ENCODE measurements at places on chromosomes 6 and 20.

GRCh38 chr6:106732376-106732940 lies 103.1 kb downstream of the QRSL1 start:
- DNase-seq: no peak

DNA sequence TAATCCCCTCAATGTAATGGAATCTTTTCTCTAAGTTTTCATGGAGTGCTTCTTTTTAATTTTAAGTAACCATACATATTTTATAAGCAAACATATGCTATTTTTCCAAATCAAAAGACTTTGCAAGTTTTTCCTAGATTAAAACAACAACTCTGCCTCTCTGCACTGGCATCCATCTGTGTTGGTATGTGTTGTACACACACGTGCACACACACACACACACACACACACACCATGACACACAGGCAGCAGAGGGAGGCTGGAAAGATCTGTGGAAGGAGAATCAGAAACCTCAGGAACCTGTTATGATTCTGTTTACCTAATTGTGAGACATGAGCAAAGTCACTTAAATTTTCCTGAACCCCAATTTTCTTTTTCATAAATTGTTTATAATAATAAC lies 295.0 kb upstream of the PRDM1 start:
- no peak for DNase-seq

DNA sequence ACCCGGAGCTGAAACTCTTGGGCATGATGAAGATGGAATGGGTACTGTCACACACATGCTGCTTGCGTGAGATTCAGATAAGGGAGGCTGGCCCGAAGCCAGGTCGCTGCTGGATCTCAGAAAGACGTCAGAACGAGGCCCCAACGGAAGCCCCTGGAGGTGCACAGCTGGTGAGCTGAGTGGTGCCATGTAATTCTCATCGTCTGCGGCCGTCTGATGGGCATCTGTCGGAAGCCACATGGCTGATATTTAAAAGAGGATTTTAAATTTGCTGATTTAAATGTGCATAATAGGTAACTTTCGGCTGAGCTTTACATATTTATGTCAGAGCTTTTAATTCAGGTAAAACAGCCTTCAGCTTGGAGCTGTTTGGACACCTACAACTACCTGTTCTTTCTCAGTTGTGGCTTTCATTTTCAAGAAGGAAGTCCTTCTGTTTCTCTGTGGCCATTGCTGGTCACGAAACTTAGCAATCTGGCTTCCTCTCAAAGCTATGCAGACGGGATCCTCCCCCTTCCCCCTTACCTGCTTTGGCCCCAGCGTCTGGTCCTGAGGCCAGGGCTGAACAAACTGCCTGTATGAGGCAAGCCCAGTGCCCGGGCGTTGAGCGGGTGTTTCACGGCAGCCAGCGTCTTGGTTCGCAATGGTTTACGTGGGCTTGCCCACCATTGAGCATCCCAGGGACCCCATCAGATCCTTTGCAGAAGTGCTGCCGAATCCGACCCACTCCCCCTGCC lies 9.2 kb downstream of the SLCO4A1 start:
- no peak for DNase-seq

GRCh38 chr20:49987015-49987867 lies 4.5 kb downstream of the SNAI1 start:
- DNase-seq: no peak

GRCh38 chr6:45078432-45078831 lies 249.7 kb upstream of the RUNX2 start:
- DNase-seq: no peak

DNA sequence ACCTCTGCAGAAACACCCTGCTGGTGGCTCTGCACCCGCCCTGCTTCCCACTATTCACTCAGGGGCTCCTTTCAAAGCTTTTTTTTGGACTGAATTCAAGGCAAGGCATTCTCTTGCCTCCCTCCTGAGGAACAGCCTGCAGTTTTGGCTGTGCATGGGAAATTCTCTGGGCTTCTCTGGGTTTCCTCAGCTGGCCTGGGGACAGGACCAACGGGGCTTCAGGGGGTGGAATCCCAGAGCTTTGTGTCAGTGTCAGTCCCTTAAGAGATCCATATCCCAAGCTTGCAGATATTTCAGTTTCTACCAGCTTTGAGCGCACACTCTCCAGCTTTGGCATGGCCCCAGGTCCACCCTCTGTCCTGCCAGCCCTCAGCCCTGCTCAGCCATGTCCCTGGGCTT lies 2.0 kb downstream of the SCRT2 start:
- no peak for DNase-seq

- peak; percentile 55 for DNase-seq
Measured at GRCh38 chr6:132063738-132064137, 112.6 kb upstream of the CCN2 start.

GRCh38 chr20:32356622-32357374 lies 1.3 kb upstream of the ASXL1 start:
- DNase-seq: peak; percentile 57

GRCh38 chr20:62508641-62509051 lies 32.9 kb upstream of the GATA5 start:
- DNase-seq: no peak

GRCh38 chr20:40658509-40658908 lies 30.5 kb downstream of the MAFB start:
- DNase-seq: no peak

GRCh38 chr6:1463275-1463674 lies 73.9 kb downstream of the FOXF2 start:
- DNase-seq: no peak

DNA sequence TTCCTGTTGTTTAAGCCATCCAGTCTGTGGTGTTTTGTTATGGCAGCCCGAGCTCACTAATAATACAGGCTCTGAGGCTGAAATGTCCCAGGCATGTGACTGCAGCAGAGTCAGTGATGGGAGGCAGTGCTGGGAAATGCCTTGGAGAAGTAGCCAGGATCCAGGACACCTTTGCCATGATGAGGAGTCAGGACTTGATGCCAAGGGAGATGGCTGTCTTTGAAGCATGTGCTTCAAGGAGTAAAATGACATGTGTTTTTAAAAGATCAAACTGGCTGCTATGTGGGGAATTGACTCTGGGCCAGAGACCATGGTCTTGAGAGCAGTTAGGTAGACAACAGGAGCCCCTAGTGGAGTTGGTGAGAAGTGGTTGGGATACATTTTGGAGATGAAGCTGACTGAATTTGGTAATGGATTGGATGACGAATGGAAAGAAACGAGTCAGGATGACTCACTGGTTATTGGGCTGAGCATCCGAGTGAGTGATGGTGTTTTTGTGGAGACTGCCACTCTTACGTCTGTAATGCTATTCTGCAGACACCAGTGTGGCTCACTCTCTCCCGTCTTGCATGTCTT lies 322.2 kb downstream of the PLCB1 start:
- peak; percentile 65 for DNase-seq

DNA sequence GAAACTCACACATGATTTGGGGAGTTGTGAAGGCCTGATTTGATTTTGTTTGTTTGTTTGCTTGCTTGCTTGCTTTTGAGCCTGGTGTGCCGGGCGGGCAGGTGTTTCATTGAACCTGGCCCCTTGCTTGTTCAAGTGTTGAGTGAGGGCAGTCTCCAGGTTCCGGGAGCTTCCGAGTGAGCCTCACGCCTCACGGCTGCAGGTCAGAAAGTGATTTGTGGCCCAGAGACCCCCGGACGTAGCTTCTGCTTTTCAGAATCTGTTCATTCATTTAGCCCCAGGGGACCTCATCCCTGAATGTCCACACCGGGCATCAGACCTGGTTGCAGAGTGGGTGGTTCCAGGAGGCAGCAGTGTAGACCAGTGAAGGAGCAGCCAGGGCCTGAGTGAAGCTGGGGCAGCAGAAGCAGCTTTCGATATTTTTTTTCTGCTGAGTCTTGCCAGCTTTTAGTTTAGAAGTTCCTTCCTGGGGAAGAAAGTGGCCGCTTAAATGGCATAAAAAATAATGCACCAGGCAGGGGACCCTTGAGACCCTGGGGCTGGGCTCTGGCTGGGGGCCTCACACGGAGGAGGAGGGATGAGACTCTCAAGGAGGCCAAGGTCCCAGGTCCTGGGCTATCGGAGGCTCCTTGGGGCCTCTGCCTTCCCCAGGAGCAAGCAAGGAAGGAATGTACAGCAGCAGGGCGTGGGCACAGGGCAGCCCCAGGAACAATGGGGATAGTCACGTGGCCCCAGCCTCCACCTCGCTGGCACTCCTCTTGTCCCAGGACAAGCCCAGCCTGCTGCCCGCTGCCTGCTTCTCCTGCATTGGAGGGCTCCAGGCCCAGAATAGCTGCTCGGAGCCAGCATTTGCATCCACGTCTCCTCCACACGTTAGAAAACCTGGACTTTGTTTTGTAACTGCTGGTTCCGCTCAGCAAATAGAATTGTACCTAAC lies 89.2 kb upstream of the BHLHE23 start:
- no peak for DNase-seq

GRCh38 chr6:1029141-1029540 lies 282.8 kb upstream of the FOXQ1 start:
- no peak for DNase-seq

- no peak for DNase-seq
Measured at GRCh38 chr20:63167026-63167917, 48.7 kb downstream of the YTHDF1 start.

DNA sequence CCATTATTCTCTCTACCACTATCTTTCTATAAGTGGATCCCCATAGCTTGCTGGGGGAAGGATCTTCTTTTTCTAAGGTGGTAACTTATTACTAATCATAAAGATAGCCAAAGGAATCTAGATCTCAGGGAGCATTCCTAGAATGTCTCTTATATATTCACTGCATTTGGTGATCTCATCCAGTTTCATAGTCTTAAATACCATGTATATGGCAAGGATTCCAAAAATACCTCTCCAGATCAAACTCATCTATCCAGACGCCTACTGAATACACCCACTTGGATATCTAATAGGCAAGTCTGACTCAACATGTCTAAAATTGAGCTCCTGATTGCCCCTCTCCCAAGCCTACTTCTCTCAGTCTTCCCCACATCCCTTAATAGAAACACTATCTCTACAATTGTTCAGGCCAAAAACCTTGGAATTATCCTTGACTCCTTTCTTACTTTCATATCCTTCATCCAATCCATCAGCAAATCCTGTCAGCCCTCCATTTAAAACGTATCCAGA lies 264.4 kb downstream of the HACE1 start:
- DNase-seq: no peak

- no peak for DNase-seq
Measured at GRCh38 chr6:105192707-105193465, 13.1 kb upstream of the POPDC3 start.

DNA sequence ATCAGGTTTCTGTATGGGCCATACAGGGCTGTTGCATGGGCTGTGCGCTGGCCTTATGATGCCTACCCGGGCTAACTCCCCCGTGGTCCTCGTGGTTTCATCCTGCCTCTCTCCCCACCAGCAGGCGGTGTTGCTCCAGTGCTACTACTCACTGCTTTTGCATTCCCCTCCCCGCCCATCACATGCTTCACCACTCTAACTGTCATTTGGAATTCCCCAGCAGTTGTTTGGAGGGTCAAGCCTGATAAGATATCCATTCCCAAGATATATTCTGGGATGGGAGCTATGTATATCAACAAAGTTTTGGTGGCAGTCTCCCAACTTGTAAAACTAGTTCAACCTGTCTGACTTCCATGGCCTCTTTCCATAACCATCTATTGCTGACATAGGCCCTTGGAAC lies 233.2 kb upstream of the SOX4 start:
- no peak for DNase-seq

DNA sequence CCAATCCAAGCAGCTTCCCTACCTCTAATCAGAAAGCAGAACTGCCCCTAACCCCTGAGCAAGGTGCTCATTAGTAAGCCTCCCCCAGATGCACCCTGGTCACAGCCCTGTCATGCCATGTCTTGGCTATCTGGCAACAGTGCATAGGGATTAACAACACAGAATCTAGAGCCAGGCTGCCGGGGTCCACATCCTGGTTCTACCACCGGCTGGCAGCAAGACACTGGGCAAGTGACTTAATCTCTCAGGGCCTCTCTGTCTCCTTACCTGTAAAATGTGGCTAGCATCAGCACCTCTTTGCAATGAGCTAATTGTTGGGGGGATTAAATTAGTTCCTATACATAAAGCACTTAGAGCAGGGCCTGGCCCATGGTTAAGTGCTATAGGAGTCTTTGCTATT lies 68.1 kb downstream of the CPNE5 start:
- DNase-seq: no peak

- DNase-seq: no peak
Measured at GRCh38 chr6:5486214-5486613, 224.9 kb downstream of the FARS2 start.

DNA sequence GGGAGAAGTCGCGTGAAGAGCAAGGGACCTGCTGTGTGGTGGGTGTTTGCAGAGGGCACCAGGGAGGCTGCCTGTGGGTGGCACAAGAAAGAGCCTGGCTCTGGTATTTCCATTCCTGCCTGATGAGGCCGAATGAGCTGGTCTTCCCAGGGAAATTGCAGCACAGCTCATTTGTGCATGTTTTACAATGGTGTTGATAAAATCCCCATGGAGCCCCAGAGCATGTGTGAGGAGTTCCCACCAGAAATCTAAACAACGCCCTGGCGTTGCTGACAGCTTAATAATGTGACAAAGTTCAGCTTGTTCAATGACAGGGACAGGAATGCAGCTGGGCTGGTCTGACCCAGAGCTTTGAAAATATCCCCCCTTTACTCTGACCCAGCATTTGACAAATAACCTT lies 135.5 kb downstream of the CLIC5 start:
- DNase-seq: peak; percentile 56

GRCh38 chr20:38129893-38130609 lies 35.0 kb downstream of the TGM2 start:
- no peak for DNase-seq

GRCh38 chr6:84390334-84390733 lies 162.9 kb upstream of the CEP162 start:
- no peak for DNase-seq

- no peak for DNase-seq
Measured at GRCh38 chr6:54217018-54217417, 91.2 kb upstream of the TINAG start.

- DNase-seq: no peak
Measured at GRCh38 chr20:44083220-44083933, 103.6 kb downstream of the JPH2 start.

GRCh38 chr20:5918856-5919625 lies 31.3 kb downstream of the TRMT6 start:
- peak; percentile 53 for DNase-seq

DNA sequence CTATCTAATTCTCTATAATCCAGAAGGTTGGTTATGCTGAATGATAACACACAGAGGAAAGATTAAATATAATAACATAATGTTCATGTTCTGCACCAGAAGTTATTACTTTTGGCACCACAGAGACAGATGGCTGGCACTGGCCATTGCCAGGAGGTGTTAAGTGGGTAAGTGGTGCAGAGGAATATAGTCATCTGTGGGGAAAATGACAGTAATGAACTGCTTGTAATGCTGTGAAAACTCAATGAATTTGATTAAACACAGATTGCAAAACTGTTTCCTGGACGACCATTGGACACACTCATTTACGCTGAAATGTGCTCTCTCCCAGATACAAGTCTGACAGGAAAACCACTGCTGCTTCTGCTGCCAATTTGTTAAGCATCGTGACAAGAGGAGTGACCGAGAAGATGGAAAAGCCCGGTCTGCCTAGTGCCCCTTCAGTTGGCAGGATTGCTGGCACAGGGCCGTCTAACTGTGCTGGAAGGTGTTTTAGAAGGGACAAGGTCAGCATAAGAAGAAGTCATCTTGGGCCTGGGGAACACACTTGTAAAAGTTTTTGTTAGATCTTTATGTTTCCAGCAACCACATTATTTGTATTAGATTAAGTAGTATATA lies 567.4 kb downstream of the CBLN4 start:
- DNase-seq: no peak
